ENCODE measurements at places on chromosomes 4 and X.
A peak's percentile ranks its signal among the peaks of the same experiment; 100 is the strongest.

DNA sequence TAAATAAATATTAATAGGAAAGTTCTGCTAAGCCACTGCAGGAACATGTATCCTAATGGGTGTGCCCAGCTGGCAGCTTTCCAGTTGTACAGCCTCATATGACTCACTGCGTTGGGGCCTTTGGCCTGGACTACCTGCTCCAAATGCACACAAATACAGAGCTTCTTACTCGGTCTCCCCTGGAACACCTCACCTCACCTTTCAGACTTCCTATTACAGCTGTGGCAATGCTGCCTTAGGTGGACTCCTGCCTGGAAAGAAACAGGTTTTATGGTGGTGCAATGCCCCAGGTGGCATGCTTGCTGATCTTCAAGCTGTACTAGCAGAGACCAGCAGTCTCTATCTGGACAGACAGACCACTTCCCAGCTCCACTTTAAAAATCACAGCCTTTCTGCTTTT is 85.7 kb upstream of the EXOC1L start:
- DNase-seq: no peak

DNA sequence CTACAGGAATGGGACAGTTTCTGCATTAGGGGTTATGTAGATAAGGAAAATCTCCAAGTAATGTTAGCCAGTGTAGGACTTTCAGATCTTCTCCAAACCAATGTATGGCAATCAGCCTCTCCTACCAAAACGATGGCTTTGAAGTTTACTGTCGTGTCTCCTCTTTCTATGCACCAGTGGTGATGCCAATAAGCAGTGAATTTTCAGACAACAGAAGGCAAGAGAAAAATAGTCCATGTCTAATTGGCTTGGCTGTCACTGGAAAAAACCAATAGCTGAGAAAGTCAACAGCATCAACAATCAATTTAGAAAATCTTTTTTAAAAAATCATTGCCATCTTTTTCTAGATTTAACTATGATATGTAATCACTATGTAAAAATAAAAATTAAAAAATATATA is 35.0 kb downstream of the LIMCH1 start:
- DNase-seq: no peak

DNA sequence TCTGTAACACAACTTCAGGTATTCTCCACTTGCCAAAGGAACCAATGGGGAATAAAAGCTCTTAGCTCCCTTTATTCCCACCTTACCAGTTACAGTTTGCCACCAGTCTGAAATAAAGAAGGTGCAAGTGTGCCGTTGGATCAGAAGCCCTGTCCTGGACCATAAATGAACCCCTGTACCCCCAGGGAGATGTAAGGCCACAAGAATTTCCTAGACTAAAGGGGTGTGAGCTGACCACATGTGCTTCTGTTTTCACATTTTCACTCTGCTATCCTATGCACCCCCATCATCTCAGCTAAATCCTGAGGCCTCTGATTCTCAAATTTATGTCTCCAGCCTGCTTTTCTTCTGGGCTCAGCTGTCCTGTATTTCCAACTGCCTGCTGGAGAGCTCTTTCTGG is 221.2 kb downstream of the SPRY1 start:
- DNase-seq: no peak

DNA sequence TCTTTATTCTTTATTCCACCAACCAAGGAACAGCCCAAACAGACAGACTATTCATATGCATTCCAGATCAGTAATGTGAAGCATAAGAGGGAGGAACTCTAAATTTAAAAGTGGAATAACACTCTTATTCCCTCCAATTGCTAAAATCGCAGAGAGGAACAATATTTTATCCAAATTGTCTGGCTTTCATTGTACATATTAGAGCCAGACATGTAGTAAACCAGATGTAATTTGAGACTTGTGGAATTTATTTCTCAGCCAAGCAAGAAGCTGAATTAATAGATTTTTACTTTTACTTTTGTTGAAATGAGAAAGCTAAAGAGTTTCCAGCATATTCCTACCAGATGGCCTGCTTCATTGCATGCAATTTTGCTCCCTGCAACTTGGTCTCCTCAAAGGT is 674.6 kb upstream of the SLIT2 start:
- DNase-seq: no peak

GRCh38 chrX:129736491-129736890 is 2.3 kb upstream of the XPNPEP2 start:
- no peak for DNase-seq

- DNase-seq: peak; percentile 20
These were observed 125.7 kb upstream of the NAP1L5 start for GRCh38 chr4:88823058-88823919.

DNA sequence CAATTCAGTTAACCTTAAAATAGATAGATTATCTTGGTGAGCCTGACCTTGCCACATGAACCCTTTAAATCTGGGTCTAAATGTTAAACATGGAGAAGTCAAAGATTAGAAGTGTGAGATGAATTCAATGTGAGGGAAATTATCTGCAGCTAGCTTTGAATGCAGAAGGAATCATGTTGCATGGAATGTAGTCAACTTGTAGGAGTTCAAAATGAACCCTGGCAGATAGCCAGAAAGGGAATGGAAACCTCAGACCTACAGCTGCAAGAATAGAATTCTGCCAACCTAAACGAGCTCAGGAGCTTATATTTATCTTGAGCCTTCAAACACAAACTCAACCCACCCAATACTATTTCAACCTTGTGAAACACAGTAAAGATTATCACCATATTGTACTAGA is 632.5 kb downstream of the KCTD8 start:
- no peak for DNase-seq

GRCh38 chr4:140640150-140640748 is 71.5 kb upstream of the UCP1 start:
- no peak for DNase-seq

- DNase-seq: no peak
These were observed 158.1 kb upstream of the MAMLD1 start for GRCh38 chrX:150205011-150205410.

- DNase-seq: no peak
These were observed 365.9 kb downstream of the INPP4B start for GRCh38 chr4:142480244-142480643.

- no peak for DNase-seq
These were observed 137.8 kb upstream of the NUDT6 start for GRCh38 chr4:123060039-123060770.

GRCh38 chr4:10743357-10743756 is 58.8 kb upstream of the CLNK start:
- no peak for DNase-seq

DNA sequence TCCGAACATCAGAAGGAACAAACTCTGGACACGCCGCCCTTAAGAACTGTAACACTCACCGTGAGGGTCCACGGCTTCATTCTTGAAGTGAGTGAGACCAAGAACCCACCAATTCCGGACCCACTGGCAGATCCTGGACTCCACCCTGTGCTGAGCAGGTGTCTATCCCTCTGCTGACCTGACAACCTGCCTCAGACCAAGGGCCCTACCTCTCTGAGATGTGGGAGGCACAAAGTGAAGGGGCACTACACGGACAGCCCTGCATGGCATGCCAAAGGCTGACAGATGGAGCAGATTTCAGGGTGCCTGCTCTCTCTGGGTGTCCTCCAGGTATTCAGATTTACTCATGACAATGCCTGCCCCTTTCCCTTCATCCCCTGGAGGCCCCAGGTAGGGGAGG is 14.0 kb upstream of the HSFX1 start:
- DNase-seq: no peak

DNA sequence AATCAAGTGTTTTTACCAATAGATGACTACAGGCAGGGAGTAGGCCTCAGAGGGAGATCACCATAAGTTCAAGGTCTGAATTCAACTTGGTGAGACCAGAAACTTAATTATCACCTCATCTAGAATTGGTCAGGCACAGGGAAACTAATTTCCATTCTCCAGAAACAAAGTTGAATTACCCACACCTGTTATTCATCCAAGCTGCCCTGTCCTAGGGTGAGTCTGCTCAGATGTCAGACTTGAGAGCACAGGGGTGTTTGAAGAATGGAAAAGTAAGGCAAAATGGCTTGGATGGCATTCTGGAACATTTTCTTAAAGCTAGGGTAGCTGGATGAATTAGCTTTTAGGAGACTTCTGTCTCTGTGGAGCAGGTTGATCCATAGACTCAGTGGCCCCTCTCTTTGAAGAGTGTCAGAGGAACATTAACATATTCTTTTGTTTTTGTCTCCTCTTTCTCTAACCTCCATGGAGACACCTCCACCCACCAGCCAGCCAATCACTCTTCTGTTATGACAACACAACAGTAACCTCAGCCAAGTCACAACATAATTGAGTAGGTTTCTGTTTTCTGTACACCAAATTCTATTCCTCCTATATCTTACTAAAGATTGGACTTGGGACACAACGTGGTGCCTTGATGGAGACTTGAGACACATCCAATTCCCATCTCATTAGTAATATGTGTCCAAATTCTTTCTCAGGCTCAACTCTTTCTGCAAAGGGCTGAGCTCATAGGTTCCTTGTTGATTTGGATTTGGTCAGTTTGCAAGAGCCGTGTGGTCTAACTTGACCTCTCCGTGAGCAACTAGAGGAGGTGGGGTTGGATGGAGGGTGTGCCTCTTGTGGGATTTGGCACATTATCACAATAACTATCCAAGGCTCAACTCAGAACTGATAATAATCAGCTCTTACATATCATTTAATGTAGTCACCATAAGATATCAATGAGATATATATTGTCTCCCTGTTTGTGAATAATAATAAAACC is 45.1 kb downstream of the VSIG4 start:
- DNase-seq: no peak

DNA sequence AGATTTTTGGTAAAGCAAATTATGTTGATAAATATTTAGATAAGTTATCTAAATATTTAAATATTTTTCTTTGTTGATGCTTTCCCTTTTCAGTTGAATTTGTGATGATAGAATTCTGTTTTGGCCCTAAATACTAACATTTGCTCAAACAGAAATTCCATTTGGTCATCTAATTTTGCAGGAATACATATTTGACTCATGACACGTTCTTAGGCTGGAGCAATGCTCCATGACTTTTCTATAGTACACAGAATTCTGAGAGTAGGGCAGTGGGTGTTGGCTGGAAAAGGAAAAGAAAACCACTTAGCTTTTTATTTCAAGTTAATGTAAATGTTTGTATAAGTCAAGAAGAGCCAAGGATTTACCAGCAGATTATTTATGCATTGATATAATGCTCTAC is 58.6 kb upstream of the GK2 start:
- DNase-seq: no peak

DNA sequence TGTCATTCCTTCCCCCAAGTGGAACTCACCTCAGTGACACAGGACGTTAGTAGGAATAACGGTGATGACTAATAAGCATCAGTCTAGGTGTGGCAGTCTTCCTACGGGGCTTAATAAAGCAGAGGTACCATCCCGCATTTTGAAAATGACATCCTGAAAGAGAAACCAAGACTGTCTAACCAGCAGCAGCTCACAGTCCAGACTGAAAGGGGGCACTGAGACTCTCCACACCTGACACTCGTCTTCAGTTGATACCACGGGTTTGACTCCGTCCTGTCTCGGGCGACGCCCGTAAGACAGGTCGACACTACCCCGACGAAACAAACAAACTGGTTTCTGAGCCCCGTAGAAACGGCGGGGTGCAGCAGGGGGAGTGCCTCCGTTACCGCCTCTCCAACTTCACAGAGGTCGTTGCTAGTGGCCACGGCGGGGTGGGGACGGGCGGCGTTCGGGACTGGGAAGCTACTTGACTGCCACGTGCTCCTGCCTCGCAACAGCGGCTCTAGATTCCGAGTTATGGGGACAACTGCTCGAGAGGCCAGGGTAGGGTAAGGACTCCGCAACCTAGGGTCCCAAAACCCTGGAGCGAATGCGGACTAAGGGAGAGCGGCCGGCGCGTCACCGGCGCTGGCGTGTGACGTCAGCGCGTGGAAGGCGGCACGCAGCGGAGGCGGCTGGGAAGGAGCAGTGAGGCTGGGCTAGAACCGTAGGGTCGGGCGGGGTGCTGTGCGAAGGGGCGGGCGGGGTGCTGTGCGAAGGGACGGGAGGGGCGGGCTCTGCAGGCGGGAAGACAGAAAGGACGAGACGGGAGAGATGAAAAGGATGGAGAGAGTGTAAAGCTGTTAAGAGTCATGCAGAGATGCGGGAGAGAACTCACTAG is at the start of gene NEK1:
TSS of gene NEK1 (minus strand) at position 593 of the 880 bp plus-strand sequence. CDS start 9,953 bp downstream, outside the sequence.
- peak; percentile 71 for DNase-seq

- no peak for DNase-seq
These were observed 19.2 kb upstream of the SPON2 start for GRCh38 chr4:1191621-1192020.

DNA sequence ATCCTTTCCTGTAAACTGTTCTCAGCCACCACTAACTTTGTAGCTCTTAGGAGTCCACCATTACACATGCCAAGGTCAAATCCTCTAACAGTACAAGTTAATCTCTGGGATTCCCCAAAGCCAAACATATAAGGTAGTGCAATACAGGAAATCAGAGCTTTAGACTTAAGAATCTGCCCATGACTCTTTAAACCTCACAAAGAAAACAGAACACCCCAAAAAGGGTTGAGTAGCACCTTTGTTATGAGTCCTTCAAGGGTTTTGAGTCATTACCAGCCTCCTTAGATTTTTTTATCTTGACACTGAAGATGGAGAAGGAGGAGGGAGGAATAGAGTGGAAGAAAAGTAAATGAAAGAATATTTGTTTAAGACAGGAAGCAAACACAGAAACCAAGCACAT is 243.9 kb upstream of the SPANXN1 start:
- no peak for DNase-seq

DNA sequence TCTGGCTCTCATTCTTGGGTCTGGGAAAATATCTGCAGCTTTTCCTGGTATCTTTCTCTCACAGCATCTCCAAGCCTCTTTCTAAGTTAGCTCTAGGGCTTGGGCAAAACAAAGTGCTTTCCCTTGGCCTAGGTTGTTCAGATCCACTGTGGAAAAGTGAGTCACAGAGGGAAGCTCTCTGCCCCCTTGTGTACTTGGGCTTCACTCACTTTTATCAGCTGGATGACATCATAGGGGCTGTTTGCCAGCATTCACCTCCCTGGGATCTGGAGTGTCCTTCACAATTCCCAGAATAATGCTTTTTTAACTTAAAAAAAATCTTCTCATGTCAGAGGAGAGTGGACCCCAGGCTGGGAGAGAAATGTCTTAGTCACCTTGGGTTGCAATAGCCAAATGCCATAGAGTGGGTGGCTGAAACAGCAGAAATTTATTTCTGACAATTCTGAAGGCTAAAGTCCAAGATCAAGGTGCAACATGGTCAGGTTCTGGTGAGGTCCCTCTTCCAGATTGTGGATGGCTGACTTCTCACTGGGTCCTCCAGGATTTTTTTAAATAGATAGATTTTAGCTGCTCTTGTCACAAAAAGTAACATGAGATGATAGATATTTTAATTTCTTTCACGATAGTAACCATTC is 247.8 kb downstream of the SH2D1A start:
- DNase-seq: no peak

DNA sequence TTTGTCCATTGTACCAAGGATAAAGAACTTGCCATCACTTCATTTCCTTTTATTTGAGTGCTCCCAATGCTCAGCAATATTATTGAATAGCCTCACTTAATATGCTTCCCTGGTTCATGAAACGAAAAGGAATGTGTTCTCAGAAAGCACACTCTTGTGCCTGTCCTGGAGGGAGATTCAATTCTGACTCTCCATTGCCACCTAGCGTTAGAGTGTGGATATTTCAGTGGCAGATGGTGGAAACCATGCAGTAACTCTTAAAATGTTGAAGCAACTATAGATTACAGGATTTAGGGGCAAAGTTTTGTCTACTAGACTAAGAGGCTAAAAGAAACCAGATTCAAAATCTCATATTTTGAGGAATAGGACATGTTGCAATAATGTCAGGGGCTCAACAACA is 36.0 kb downstream of the GAB3 start:
- DNase-seq: no peak

- DNase-seq: no peak
These were observed 525.5 kb upstream of the BOD1L1 start for GRCh38 chr4:14152834-14153519.

- no peak for DNase-seq
These were observed 240.1 kb upstream of the FSTL5 start for GRCh38 chr4:162403932-162404331.

All from stimulated activated CD8-positive, alpha-beta memory T cell treated with anti-CD3 and anti-CD28 coated beads, Interleukin-7, amount 100 ng/mL, for 1 hour (primary cell).